Midbrain (tissue), 1 donor: ENCODE measurements at places on chromosomes 6 and 20.

GRCh38 chr6:125679128-125679527, 70.3 kb upstream of the HEY2 start:
- no peak for DNase-seq

DNA sequence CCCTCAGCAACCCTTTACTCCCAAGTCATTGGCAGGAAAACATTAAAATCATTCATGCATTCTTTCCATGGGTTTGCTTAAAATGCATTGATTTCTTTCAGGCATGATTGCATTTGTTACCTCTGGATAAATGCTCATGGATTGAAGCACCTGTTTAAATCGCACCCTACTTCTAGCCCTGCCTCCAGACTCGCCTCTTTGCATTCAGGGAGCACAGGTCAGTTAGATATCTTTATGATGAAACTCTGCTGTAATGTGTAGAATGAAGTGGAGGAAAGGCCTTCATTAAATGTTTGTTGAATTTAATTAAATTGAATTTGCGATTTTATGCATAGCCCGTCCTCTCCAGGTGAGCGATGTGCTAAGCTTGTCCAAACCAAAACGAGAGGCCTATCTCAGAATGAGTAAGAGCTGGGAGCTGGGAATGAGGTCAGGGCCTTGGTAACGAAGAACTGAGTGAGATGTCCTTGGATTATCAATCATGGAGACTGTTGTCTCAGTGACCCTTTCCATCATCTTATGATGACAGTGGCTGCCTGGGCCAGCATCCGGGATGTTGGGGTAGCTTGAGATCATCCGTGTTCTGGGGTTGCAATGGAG, 210.1 kb downstream of the SYNDIG1 start:
- DNase-seq, result no peak

DNA sequence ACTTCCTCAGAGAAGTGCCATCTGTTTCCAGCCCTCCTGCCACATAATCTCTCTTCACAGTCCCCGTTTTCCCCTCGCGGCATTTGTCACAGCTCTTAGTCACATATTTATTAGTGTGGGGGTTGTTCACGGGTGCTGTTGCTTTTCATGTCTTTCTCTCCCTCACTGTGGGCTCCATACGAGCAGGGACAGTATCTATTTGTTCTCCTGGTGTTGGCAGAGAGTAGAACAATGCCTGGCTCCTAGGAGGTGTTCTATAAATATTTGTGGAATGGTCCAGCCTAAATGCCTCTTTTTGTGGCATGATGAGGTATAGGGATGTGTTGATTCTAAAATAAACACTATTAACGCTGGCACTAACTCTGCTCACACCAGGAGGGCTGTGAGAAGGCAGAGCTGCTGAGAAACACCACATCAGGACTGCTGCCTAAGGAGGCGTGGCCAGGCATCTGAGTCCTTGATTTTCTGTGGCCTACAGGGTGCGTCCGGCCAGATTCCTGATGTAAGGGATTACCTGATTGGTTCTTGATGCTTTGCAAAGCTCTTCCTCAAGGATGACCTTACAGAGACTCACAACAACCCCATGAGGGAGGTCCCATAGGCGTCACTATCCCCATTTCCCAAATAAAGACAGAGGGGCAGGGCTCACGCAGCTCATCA, 219.8 kb upstream of the ARID1B start:
- peak; percentile 51 for DNase-seq

DNA sequence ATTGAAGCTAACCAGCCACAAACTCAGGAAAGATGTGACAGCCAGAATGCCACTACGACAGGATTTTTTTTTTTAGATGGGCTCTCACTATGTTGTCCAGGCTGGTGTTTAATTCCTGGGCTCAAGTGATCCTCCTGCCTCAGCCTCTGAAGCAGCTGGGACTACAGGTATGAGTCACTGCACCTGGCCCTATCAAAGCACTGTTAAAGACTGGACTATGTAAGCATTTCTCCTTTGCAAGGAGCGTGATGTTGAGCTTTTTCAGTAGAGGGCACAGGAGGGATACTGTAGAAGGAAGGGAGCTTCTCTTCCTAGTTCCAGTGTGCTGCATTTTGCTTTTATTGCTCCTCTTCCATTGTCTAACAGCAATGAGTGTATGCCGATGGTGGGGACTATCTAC, 35.8 kb downstream of the ZBTB9 start:
- DNase-seq, result no peak

- DNase-seq, result no peak
These were observed 997 bp upstream of the FBXO30 start for GRCh38 chr6:145815309-145816274.

- DNase-seq, result no peak
These were observed 89.9 kb upstream of the AKIRIN2 start for GRCh38 chr6:87791982-87792381.

- no peak for DNase-seq
These were observed 21.9 kb upstream of the IPCEF1 start for GRCh38 chr6:154378518-154378917.

DNA sequence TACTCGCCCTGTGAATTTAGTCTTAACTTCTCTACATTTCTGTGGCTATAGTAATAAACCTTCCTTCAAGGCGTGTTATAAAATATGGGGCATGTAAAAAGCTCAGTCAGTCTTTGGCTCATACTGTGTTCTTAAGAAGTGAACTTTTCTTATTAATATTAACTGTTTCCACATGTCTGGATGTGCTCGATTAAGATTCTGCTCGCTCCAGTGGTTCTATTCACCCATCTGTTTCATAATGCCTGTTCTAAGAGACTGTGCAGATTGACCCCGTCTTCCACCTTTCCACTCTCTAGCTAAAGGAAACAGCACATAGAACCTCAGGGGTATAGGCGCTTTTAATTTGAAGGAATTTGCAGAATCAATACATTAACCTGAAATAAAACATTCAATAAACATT, 99.9 kb downstream of the L3MBTL3 start:
- no peak for DNase-seq

- DNase-seq, result no peak
These were observed 101.5 kb upstream of the SCP2D1 start for GRCh38 chr20:18712131-18712530.

DNA sequence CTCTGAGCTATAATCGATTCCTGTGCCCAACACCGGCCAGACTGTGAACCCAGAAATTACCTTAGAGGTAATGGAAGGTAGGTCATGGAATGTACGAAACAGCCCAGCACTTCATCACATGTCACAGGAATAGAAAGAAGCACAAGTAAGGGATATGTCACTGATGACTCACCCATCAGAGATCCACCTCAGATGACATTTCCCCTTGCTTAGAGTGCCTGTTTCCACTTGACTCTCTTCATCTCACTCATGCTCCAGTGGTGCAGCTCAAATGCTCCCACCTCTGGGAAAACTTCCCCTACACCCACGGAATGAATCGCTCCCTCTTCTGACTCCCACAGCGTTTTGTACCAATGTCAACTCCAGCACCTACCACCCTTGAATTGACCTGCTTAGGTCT, 381.6 kb upstream of the CNR1 start:
- DNase-seq, result no peak

DNA sequence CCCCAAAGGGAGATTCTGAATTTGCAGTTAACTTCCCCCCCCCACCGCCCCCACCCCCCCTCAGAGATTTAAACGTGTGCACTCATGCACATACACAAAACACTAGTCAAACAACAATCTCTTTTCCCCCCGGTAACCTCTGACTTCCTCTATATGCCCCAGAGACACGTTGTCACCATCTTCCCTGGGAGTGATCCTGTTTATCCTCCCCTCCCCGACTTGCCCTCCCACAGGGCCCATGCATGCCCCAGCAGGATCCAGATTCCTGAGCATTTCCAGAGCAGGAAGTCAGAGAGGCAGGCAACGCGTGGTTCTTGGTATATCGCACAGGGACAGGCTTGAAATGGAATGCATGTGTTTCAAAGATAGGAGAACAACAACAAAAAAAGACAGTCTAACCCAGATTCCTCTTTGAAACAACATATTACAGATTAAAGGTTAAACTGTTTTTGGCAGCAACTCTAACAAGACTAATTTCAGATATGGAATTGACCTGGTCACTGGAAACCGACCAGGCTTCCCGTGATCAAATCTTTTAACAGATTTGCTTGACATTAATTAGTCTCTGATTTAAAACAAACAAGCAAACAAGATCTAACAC, 1.3 kb downstream of the BLCAP start:
- DNase-seq, result no peak

- DNase-seq, result no peak
These were observed 20.1 kb downstream of the DCBLD1 start for GRCh38 chr6:117502580-117502979.

GRCh38 chr6:116066789-116067188, 6.1 kb upstream of the FRK start:
- DNase-seq, result no peak

GRCh38 chr6:126072172-126072571, 85.8 kb downstream of the TRMT11 start:
- no peak for DNase-seq

- no peak for DNase-seq
These were observed 44.9 kb upstream of the FAM83B start for GRCh38 chr6:54801669-54802068.

GRCh38 chr20:51830538-51830937, 28.2 kb upstream of the SALL4 start:
- DNase-seq, result no peak
